ENCODE measurements at places on chromosomes 1 and 21.

DNA sequence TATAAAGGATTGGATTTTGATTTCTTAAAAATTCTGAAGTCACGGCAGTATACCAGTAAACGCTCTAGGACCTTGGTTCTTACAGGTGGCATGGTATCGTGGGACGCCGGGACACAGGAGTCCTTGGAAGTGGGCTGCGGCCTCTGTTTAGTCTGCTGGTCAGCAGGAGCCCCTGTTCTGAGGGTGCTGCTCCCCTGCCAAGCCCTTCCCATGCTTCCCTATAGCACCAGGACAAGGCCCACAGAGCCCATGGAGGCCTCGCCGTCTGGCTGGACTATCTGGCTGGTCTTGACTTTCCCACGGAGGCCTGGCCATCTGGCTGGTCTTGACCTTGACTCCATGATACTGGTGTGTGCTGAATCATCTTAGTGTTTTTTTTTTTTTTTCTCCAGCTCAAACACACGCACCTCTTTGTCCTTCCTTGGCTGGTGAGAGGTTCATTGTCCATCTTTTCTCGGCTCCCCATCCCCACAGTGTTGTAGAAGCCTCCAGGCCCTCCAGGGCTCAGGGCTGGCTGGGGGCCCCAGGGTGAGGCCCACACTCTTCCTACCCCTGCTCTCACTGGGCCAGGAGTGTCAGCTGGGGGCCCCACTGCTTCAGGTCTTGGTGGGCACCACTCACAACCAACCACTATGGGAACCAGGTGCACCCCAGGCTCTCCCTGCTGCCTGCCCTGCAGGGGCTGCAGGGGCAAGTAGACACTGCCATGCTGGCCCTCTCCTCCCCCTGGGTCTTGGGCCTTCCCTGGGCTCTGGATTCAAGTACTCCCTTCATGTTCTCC lies 16.5 kb upstream of the TTC34 start:
- DNase-seq = no peak
- peaks cover 2% of the 10 kb centered on the region for H3K4me1 ChIP-seq
- no peaks in the 10 kb centered on the region for H3K27me3 ChIP-seq

DNA sequence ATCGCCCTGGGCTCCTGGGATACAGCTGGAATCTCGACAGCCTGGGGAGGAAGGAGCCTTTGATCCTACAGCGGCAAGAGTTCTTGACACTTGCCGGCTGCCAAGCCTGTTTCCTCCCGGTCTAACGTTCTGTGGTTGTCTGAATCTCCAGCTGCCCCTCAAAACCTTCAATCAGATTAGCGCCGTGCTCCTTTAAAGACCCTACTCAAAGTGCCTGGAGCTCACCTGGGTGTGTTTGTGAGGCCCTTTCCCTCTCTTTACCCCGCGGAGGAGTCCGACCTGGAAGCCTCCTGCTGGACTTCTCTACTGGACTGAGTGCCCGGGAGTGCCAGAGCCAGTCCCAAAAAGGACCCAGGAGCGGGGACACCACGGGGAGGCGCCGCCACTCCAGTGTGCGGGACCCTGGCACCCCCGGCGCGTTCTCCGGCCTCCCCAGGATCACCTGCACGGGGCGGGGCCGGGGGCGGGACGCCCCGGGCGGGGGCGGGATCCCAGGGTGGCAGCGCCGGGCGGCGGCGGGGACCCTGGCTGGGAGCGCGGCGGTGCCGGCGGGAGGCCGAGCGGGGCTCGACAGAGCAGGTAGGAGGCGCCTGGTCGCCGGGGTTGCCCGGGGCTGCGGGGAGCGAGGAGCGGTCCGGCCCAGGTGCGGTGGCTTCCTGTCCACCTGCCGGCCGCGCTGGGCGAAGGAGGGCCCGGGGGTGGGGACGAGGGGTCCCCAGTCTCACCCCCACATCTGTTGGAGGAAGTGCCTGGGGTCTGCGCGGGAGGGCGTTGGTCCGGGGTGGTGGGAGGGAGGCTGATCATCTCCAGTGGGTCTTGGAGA lies at the start of gene NCMAP:
Gene NCMAP (plus strand): TSS at position 497 of the 823 bp plus-strand sequence. CDS start 39,344 bp downstream, outside the sequence.
- peak; percentile 39 for DNase-seq
- no peak within 1 kb of the TSS for H3K27ac ChIP-seq
- peaks cover 11% of the 10 kb centered on the region for H3K4me1 ChIP-seq
- peaks cover 19% of the 10 kb centered on the region for H3K27me3 ChIP-seq
- H3K36me3 ChIP-seq = no peaks in the 10 kb centered on the region

- H3K36me3 ChIP-seq = no peaks in the 10 kb centered on the region
- H3K4me3 ChIP-seq = no peak overlapping the region
- H3K27me3 ChIP-seq = no peaks in the 10 kb centered on the region
- no peak overlapping the region for H3K27ac ChIP-seq
- DNase-seq = no peak
Observed at GRCh38 chr21:14759285-14759684, 213.2 kb upstream of the SAMSN1 start.

DNA sequence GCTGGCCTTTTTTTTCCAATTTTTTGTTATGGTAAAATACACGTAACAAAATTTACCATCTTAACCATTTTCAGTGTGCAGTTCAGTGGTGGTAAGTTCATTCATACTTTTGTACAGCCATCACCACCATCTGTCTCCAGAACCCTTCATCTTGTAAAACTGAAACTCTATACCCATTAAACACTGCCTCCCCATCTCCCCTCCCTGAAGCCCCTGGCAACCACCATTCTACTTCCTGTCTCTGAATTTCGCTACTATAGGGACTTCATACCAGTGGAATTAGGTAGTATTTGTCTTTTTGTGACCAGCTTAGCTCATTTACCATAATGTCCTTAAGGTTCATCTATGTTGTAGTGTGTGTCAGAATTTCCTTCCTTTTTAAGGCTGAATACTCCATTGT lies 8.7 kb downstream of the PKNOX1 start:
- H3K4me3 ChIP-seq = no peak overlapping the region
- peak; percentile 34 for DNase-seq
- H3K36me3 ChIP-seq = peaks cover 13% of the 10 kb centered on the region
- H3K27ac ChIP-seq = peak overlapping the region; percentile 83
- H3K27me3 ChIP-seq = no peaks in the 10 kb centered on the region
- peaks cover 34% of the 10 kb centered on the region for H3K4me1 ChIP-seq

GRCh38 chr1:222889440-222889839 lies 74.6 kb downstream of the DISP1 start:
- H3K27ac ChIP-seq = no peak overlapping the region
- H3K36me3 ChIP-seq = peaks cover 9% of the 10 kb centered on the region
- H3K27me3 ChIP-seq = no peaks in the 10 kb centered on the region
- no peak for DNase-seq
- H3K4me3 ChIP-seq = no peak overlapping the region
- peaks cover 19% of the 10 kb centered on the region for H3K4me1 ChIP-seq

GRCh38 chr1:237050915-237051314 lies 8.9 kb downstream of the RYR2 start:
- no peaks in the 10 kb centered on the region for H3K4me1 ChIP-seq
- H3K27ac ChIP-seq = no peak overlapping the region
- no peaks in the 10 kb centered on the region for H3K36me3 ChIP-seq
- no peak overlapping the region for H3K4me3 ChIP-seq
- peaks cover 17% of the 10 kb centered on the region for H3K27me3 ChIP-seq
- no peak for DNase-seq

- no peak for DNase-seq
- no peak overlapping the region for H3K27ac ChIP-seq
- peaks cover 1% of the 10 kb centered on the region for H3K27me3 ChIP-seq
- H3K36me3 ChIP-seq = no peaks in the 10 kb centered on the region
- no peaks in the 10 kb centered on the region for H3K4me1 ChIP-seq
- no peak overlapping the region for H3K4me3 ChIP-seq
Observed at GRCh38 chr1:115534106-115534505, 107.7 kb upstream of the VANGL1 start.

- H3K36me3 ChIP-seq = no peaks in the 10 kb centered on the region
- DNase-seq = no peak
- H3K4me3 ChIP-seq = no peak overlapping the region
Observed at GRCh38 chr1:64133036-64133435, 70.4 kb upstream of the UBE2U start.

DNA sequence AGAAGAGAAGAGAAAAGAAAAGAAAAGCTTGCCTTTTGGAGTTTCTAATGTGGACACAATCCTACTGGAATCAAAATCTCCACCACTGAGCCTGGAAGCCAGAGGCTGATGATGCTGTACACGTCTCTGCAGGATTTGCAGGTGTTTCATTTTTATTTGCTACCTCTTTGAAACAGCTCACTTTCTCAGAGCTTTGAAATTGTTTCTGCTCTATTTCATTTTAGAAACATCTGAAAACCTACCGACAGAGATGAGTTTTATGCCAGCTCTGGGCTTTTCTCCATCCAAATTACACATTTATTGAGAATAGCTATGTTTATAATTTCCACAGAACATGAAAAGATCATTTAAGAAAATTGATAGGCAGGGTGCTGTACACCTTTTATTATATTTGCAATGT lies 46.2 kb downstream of the URB2 start:
- H3K4me1 ChIP-seq = peaks cover 17% of the 10 kb centered on the region
- H3K36me3 ChIP-seq = peaks cover 22% of the 10 kb centered on the region
- H3K27me3 ChIP-seq = no peaks in the 10 kb centered on the region
- no peak overlapping the region for H3K4me3 ChIP-seq

- H3K4me1 ChIP-seq = no peaks in the 10 kb centered on the region
- H3K36me3 ChIP-seq = no peaks in the 10 kb centered on the region
- no peak for DNase-seq
- peaks cover 22% of the 10 kb centered on the region for H3K27me3 ChIP-seq
- no peak overlapping the region for H3K4me3 ChIP-seq
- no peak overlapping the region for H3K27ac ChIP-seq
Observed at GRCh38 chr1:168893359-168893801, 164.4 kb upstream of the DPT start.

DNA sequence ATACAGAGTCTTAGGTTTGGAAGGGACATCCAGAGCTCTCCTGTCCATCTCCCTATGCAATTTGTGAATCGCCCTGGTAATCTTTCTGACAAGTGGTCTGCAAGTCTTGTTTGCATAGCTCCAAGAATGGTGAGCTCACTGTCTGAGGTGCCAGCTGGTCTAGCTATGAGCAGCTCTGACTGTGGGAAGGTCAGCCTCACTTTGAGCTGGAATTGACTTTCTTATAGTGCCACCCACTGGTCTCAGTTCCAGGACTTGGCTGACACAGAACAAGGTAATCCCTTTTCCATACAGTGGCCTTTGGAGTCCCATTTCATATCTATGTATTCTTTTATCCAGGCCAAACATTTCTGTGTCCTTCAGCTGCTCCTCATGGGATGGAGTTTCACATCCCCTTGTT lies 95.6 kb upstream of the C8B start:
- H3K36me3 ChIP-seq = no peaks in the 10 kb centered on the region
- peaks cover 1% of the 10 kb centered on the region for H3K27me3 ChIP-seq
- DNase-seq = no peak
- H3K4me3 ChIP-seq = no peak overlapping the region
- H3K4me1 ChIP-seq = no peaks in the 10 kb centered on the region

- H3K27me3 ChIP-seq = peaks cover 7% of the 10 kb centered on the region
- H3K4me3 ChIP-seq = no peak overlapping the region
- DNase-seq = no peak
Observed at GRCh38 chr1:35069746-35070145, 9.4 kb upstream of the ZMYM1 start.

DNA sequence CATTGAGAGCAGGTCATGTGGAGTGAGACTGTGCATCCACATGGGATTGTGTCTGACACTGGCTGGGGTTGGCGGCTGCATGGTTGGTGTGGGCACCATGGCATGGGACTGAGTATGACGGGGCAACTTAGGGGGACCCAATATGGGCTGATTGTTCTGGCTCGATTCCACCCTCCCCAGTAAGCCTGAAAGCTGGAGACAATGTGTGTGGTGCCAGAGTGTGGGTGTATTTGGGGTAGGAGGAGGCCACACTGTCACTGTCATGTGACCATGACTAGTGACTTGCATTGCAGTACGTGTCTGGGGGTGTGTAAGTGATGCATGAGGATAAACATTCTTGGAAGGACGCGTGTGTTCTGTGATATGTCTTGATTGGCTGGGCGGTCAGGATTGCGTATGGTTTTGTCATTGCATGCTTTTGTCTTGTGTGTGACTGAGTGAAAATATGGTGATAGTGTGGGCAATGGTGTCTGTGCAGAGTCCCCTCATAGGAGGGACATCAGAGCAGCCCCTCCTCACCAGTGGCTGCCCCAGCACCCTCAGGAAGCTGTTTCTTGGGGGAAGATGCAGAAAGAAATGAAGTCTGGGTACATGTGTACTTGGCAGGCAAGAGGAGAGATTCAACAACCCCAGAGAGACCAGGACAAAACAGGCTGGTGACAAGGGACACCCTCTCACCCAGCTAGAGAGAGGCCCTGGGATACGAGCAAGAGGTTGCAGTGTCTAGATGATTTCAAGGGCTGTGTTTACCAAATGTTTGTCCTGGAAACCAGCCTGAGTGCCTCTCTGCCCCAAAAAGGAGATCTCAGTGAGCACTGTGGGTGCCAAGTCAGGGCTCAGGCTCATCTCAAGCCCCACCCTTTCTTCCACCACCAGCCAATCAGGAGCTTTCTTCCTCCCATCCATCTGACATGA lies 36.3 kb downstream of the SDC3 start:
- no peak for DNase-seq
- H3K4me1 ChIP-seq = peaks cover 3% of the 10 kb centered on the region
- H3K27me3 ChIP-seq = peaks cover 5% of the 10 kb centered on the region
- no peak overlapping the region for H3K4me3 ChIP-seq
- H3K27ac ChIP-seq = no peak overlapping the region

GRCh38 chr1:78620666-78621065 lies 418 bp downstream of the IFI44L start:
- H3K4me1 ChIP-seq = peaks cover 64% of the 10 kb centered on the region
- DNase-seq = no peak
- H3K27me3 ChIP-seq = no peaks in the 10 kb centered on the region
- peak overlapping the region; percentile 76 for H3K4me3 ChIP-seq

GRCh38 chr21:45580576-45581321 lies 38.5 kb upstream of the SLC19A1 start:
- DNase-seq = no peak
- no peaks in the 10 kb centered on the region for H3K36me3 ChIP-seq
- H3K27ac ChIP-seq = no peak overlapping the region

- no peak overlapping the region for H3K4me3 ChIP-seq
- H3K27ac ChIP-seq = no peak overlapping the region
- H3K27me3 ChIP-seq = no peaks in the 10 kb centered on the region
- DNase-seq = no peak
- H3K4me1 ChIP-seq = no peaks in the 10 kb centered on the region
- H3K36me3 ChIP-seq = peaks cover 70% of the 10 kb centered on the region
Observed at GRCh38 chr21:32364387-32364786, 28.4 kb downstream of the URB1 start.

- H3K4me1 ChIP-seq = no peaks in the 10 kb centered on the region
- H3K36me3 ChIP-seq = no peaks in the 10 kb centered on the region
- no peak overlapping the region for H3K4me3 ChIP-seq
- no peak for DNase-seq
- no peaks in the 10 kb centered on the region for H3K27me3 ChIP-seq
Observed at GRCh38 chr1:186473047-186473446, 12.1 kb upstream of the PDC start.

DNA sequence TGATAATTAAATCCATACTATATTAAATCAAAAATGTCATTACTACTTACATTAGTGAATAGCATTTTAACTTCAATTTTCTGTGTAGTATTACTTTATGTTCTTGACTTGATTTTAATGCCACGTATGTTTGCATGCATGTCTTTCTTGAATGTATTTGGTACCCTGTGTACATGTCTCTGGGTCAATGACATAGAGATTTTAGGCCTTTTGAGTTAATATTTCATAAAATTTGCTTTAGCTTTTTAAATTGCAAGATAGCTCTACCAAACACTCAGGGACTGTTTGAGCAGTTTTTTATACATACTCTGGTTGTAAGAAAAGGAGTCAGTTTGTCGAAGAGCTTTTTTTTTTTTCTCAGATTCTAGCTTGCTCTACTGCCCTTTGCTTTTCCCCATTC lies 1.5 kb downstream of the MLLT11 start:
- H3K27ac ChIP-seq = no peak overlapping the region
- H3K36me3 ChIP-seq = peaks cover 24% of the 10 kb centered on the region
- peak overlapping the region; percentile 96 for H3K4me3 ChIP-seq
- no peak for DNase-seq

- no peak overlapping the region for H3K4me3 ChIP-seq
- no peaks in the 10 kb centered on the region for H3K4me1 ChIP-seq
- H3K36me3 ChIP-seq = no peaks in the 10 kb centered on the region
- no peak overlapping the region for H3K27ac ChIP-seq
Observed at GRCh38 chr1:5611431-5611830, 380.8 kb downstream of the NPHP4 start.

All from activated CD8-positive, alpha-beta T cell treated with anti-CD3 and anti-CD28 coated beads for 36 hours (primary cell).